ENCODE measurements at places on chromosomes 5 and 9. TPM values are rescaled to one million over a fixed set of nuclear protein-coding genes. Genes with fewer than 3 reads are reported as not detected.

GRCh38 chr5:61202213-61202612, 39.9 kb upstream of the SMIM15 start:
- DNase-seq = no peak

DNA sequence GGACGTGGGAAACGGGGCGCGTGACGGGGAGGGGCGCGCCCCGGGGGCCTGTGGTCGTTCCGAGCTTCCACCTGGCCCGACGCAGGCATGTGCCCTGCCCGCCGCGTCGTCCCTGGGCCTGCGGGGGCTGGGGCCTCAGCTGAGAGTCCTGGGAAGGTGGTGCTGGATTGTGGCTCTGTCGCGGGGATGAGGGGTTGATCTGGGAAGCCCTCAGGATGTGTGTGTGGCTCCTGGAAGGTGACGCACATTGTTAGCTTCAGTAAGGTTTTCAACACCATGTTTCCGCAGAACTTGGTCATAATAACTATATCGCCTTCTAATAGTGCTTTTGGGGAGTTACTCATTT, 589.1 kb downstream of the MTRR start:
- DNase-seq = no peak

DNA sequence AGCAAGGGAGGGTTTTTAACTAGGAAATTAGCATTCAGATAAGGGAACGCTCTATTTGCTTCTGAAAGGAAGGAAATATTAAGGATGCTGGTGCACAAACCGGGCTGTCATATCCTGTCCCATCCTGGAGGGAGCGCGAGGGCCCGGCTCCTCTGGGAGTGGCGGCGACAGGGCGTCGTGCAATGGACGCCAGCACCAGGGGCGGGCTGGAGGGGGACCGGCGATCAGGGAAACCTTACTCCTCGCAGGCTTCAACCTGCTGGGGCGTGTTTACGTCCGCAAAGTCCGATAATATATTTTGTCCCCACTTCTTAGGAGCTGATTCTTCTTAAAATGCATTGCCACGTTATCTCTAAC, 197.1 kb upstream of the TBCA start:
- DNase-seq = no peak

DNA sequence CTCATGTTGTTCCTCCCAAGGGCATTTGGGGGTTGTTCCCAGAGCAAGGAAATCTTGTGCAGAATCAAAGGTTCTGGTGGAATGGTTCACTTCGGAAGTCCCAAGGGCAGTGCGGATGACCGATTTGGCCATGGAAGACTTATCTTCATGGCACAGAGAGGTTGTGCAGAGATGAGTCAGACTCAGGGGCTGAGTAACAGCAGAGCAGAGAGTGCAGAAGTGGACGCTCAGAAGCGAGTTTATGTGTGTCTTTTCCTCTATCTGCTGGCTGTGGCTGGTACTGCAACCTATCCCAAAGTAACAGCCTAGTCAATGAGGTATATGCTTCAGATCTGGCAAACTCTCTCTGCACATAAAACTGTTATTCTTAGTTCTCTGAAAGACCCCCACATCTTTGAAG, 118.1 kb downstream of the DPYSL3 start:
- DNase-seq = no peak

DNA sequence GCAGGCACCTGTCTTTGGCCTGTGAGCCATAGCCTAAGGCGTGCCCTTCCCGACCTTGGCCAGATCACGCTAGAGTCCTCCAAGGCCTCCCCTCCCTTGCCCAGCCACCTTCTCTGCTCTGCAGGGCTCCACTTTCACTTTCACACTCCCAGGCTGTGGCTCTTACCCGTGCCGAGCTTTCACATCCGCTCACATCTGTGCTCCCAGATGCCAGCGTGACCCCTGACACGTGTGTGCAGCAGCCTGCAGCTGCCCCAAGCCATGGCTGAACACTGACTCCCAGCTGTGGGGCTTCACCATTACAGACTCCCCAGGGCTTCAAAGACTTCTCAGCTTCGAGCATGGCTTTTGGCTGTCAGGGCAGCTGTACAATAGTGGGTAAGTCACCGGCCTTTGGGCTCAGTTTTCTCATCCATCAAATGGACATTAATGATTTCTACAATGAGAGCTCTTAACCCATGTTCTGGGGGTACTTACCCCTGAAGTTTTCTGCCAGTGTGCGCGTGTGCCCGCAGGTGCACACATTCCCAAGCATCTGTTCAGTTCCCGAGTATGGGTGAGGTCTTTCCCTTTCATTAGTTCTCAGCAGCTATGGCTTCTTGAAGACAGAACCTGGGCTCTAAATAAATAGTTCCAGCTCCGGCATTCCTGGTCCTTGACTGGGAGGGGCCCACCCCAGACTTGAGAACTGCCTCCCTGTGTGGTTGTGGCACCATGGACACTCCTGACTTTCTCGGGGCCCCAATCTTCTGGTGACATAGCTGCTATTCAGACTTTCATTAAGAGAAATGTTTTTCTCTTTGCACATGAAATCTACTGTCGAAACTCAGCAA, 118.6 kb downstream of the RGS3 start:
- peak; percentile 75 for DNase-seq

GRCh38 chr9:116166713-116167112, 13.1 kb downstream of the PAPPA start:
- DNase-seq = no peak

DNA sequence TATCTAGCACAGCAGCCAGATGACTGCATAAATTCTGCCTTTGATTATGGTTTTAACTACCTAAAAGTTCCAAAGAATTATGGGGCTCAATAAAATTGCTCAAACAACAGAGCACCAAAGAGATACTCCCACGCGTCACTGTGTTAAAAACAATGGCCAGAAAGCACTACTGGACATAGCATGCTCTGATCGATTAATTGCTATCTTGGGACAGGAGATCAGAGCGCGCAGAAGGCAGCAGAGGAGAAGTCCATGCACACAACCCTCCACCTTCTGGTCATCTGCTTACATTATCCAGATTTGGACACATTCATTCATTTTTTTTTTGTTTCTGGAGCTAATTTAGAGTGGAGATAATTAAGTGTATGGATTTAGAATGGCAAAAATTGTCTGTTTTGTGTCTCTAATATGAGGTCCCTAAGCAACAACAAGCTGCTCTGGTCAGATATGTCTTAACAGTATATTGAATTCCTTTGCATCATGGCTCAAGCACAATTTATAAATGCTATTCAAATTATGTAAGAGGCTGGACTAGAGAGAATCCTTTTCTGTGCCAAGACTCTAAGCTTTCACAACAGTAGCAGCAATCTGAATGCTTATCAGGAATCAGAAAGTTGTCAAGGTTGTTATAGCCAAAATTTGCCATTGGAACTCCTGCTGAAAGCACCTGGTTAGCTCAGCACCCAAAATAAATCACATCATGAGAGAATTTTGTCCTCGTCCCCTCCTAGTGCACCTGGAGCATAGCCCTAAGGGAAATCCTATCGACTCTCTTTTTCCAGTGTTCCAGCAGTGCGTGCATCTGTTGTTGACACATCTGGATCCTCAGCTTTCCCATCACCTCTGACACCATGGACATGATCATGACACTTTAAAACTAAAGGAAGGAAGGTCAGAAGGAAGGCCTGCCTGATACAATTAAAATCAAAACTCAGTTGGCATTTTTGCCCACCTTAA, 98.6 kb upstream of the HMHB1 start:
- DNase-seq = no peak

- DNase-seq = no peak
These were observed 42.9 kb downstream of the TMEFF1 start for GRCh38 chr9:100515578-100516494.

DNA sequence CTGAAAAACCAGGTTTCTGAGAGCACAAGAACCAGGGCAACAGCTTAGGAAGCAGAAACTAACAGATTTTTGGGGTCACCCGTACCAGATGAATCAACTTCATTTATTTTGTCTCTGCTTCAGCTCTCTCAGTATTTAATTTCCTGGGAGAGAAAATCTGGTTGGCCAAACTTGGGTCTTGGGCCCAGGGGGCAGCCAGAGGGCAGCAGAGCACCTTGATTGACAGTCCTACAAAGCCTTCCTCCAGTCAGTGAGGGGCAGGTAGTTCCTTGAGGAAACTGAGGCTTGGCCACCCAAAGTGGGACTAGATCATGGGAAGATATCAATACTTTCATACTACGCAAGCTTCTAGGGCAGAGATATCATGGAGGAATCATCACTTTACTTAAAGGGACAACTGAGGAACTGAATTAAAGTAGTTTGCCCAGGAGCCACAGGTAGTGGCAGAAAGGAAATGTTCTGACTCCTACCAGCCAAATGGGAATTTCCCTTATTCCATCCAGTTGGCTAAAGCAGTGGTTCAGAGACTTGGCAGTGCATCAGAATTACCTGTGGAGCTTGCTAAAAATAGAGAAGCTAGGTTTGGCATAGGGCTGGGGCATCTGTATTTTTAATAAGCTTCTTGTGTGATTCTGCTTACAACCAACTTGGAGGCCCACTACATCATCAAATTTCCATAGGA, 21.5 kb upstream of the ARHGAP26 start:
- no peak for DNase-seq

TPM2 gene
- 71.8 TPM for total RNA-seq

TAF1L gene
- total RNA-seq = not detected

MRNIP gene
- 23.2 TPM for total RNA-seq
